RWPE1 (cell line): ENCODE measurements at places on chromosomes 13 and 19.

- DNase-seq: no peak
Measured at GRCh38 chr13:89827552-89827951, 1519.9 kb upstream of the MIR17HG start.

DNA sequence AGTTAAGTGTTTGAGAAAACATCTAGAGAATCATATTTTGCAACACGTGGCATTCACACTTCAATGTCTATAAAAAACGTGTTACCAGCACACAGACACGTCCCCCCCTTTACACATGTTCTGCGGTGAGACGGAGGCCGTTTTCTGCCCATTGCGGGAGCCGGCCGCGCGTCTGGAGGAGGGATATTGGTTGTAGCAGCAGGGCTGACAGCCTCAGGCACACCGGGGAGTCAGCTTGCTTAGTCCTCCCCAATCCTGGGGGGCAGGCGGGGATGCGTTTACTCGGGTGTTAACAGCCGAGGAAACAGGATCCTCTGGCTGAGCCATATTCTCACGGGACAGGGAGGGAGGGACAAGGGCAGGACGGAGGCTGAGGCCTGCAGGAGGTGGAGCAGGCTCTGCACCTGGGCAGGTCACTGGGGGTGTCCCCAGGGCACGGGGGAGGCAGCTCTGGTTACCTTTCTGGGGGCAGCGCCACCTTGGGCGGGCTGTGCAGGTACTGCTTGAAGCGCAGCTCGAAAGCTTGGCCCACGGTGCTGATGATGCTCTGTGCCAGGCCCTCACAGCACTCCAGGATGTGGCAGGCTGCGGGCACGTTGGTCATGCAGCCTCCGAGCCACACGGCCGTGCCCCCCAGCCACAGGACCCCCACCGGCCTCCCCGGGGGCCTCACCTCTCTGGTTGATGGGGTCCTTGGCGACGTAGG is 25.0 kb downstream of the SHC2 start:
- no peak for DNase-seq

DNA sequence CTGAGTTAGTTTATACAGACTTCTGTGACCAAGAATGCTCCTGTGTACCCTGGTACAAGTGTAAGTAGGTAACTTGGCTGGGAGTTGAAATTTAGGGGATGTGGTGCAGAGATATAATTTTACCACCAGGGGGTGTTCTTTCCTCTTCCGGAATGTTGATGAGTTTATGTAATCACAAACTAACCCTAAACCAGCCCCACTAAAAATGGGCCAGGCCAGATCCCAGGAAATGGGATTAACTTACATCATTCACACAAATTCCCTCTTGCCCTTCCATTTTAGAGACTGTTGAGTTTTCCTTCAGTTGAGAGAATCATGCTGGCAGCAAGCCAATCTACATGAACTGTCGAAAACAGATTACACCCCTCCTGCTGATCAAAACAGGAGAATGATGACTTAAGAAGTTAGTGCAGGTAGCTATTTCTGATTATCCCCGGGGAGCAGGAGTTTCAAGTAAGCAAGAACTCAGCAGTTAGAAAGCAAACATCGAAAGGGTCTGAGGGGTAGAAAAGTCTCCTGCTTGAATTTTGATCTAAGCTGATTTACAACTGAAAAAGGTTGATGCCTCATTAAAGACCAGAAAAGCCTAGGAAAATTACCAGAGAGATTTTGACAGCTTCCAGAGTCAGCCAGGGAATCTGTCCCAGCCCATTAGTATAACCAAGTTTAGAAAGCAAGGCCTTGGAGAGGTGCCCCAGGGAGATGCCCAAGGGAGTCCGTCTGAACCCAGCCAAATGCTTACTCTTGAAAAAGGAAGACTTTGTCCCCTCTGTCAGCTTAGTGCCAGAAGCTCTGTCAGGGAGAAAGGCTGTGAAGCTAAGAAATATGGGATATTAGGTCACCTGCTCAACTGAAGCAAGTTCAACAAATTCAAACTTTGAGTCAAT is 32.3 kb upstream of the MED4 start:
- peak; percentile 74 for DNase-seq

DNA sequence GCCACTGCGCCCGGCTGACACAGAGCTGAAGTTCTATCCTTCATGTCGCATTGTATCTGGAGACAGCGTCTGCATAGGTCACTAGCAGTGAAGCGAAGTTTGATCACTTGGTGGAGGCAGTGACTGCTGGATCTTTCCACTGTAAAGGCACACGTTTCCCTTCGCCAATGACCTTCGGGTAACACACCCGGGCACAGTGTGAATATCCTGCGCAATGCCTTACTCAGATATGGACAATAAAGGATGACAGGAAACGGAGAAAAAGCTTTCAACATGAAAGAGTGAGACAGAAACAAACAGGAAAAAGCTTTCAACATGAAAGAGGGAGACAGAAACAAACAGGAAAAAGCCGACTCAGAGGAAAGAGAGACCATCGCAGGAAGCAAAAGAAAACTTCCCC is 17.1 kb downstream of the ARL11 start:
- no peak for DNase-seq

- no peak for DNase-seq
Measured at GRCh38 chr19:28539759-28540158, 673.2 kb downstream of the UQCRFS1 start.

DNA sequence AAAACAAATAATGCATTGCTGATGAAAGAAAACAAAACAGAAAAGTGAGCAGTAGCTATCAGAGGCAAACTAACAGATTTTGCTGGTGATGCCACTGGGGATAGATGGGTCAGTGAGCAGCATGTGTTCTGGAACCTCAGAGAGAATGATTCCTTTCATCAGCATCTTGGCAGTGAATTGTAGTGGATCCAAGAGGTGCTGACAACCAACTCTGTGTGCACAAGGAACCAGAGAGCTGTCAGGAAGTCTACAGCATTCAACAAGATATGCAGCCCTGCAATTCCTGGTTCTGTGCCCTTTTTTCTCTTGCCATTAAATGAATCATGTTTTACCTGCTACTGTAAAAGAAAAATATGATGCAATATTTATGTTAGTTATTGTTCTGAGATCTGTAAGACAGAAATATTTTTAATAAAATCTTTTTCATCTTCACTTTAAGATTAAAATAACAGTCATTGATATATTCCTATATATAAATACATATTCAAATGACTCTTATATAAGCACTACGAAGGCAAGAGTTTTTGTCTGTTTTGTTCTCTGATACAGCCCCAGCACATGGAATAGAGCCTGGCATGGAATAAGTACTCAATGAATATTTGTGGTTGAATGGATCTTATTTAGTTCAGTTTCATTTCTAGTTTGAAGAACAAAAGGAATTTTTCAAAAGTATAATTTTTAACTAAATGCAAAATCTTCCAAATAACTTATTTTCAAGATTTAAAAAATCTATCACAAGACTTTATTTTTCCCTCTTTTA is 80.8 kb downstream of the FREM2 start:
- DNase-seq: no peak

DNA sequence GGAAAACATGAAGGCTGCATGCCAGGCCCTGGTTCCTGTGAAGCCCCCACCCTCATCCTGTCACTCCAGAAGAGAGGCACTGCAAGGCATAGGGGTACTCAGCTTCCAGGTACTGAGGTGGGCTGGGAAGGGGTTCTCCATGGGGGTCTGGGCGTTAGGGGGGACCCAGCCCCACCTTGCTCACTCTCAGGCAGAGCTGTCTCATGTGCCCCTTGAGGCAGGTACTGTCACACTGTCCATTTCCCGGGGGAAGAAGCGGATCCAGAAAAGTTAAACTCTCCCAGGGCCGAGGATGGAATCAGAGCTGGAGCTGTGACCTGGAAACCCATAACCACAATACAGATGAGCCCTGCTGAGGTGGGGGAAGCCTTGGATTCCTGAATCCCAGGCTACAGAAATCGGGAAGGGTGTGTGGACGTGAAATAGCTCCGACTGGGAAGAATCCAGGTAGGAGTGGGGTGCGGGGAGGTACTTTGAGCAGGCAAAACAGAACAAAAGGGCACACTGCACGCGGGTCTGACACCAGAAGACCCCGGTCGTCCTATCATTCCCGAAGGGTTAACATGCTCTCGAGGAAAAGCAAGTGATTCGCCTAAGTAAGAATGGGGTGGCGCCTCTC is 540 bp upstream of the USE1 start:
- DNase-seq: no peak

DNA sequence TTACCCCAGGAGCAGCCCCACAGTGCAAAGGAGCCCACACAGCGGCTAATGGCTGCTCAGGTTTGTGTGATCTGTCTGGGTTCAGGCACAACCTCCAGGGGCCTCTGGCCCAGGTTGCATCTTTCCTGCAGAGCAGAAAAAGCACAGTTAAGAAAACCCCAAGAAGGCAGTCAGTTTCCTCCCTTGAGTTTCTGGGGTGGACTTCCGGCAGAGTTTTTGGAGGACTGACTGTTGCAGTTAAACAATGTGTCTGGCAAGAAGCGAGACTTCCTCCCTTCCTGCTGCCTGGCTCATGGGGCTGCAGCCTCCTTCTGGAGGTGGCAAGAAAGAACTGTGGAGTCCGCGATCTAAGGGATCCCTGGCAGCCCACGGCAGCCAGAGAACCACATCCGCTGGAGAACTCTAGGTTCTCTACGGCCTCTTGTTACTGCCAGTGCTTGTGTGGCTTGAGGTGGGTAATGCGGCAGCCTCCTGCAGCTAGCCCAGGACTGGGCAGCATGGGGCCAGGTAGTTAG is 114.4 kb downstream of the ZDHHC20 start:
- no peak for DNase-seq

DNA sequence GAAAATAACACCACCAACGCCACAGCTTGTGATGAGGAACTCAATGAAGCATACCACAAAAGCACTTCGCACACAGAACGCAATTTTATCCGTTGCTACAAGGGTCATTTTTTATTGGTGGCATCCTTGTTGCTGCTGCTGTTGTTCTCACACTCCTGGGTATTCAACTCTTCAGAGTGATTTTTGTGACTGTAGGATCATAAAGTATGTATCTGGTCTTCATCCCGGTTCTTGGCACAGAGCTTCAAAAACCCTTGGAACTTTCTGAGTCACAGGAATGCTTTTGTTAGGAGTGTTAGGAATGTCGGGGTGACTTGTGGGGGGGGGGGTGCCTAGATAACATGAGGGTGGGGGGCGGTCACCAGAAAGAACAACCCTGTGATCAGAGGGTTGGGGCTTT is 108.4 kb downstream of the ZNF557 start:
- DNase-seq: no peak

DNA sequence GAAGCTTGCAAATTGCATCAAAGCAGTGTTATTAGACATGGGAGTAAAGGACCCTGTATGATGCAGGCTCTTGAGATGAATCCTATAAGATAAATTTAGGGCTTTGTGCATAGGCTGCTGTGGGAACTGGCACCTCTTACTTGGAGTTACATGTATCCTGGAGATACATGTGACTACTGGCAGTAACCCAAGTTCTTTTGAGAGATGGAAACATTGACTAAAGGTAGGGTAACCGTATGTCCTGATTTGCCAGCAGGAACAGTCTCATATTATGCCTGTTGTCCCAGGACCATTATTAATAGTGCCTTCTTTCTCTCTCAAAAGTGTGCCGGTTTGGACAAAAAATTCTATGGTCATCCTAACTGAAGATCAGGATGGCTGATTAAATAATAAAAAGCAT is 195.4 kb downstream of the LACC1 start:
- DNase-seq: no peak

GRCh38 chr19:12939975-12940423 is 1.6 kb downstream of the CALR start:
- no peak for DNase-seq

- DNase-seq: peak; percentile 17
Measured at GRCh38 chr13:85223883-85224656, 575.1 kb downstream of the SLITRK6 start.

GRCh38 chr13:24821207-24821606 is 57.2 kb downstream of the RNF17 start:
- DNase-seq: no peak

- no peak for DNase-seq
Measured at GRCh38 chr13:101627556-101627943, 175.1 kb downstream of the ITGBL1 start.

DNA sequence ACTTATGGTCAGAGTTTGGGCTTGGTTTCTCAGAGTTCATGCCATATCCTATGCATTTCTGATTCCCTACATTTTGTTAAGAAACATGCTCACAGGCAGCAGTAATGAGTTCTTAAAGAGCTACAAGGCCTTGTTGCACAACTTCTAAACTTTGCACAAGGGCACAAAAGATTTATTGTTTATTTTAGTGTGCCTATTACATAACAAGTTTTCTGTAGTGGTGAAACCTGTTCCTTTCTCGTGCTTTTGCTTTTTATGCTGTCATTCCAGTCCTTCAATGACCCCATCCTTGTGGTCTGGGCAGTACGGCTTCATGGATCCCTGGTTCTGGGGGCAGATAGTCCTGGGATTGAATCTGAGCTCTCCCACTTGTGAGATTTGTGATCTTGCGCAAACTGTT is 17.8 kb downstream of the ZNF507 start:
- no peak for DNase-seq

GRCh38 chr13:66765559-66765958 is 464.6 kb downstream of the PCDH9 start:
- DNase-seq: no peak

DNA sequence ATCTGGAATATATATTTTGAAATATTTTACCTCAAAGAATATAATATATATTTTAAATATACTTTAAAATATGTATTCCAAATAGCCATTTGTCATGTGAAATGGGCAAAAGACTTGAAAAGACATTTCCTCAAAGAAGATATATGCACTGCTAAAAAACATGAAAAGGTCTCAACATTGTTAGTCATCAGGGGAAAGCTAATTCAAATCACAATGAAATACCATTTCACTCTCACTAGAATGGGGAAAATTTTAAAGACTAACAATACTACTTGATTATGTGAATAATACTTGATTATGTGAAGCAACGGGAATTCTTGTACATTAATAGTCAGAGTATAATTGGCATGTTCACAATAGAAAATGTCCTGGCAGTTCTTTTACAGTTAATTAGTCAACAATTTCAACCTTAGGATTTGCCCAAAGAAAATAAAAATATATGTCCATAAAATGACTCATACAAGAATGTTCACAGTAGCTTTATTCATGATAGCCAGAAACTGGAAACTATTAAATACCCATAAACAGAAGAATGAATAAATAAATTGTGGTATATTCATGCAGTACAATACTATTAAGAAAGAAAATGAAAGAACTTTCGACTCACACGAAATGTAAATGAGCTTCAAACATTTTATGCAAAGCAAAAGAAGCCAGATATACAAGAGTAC is 6.8 kb upstream of the KBTBD6 start:
- DNase-seq: no peak

DNA sequence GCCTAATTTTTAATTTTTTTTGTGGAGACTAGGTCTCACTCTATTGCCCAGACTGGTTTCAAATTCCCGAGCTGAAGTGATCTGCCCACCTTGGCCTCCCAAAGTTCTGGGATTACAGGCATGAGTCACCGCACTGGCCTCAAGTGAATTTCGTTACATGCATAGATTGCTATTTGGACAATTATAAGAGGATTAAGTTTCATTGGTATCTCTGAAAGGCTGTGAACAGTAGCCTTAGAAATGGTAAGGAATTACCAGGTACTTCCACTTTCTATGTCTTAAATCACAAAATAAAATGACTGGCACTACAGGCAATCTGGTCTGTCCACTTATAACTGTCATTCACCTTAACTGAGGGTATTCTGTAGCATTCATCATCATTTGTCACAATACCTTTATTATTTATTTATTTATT is 2.9 kb upstream of the CCDC9 start:
- no peak for DNase-seq

GRCh38 chr19:6533000-6533328 is 2.1 kb downstream of the TNFSF9 start:
- no peak for DNase-seq
